ENCODE measurements at places on chromosomes 7 and 10.

DNA sequence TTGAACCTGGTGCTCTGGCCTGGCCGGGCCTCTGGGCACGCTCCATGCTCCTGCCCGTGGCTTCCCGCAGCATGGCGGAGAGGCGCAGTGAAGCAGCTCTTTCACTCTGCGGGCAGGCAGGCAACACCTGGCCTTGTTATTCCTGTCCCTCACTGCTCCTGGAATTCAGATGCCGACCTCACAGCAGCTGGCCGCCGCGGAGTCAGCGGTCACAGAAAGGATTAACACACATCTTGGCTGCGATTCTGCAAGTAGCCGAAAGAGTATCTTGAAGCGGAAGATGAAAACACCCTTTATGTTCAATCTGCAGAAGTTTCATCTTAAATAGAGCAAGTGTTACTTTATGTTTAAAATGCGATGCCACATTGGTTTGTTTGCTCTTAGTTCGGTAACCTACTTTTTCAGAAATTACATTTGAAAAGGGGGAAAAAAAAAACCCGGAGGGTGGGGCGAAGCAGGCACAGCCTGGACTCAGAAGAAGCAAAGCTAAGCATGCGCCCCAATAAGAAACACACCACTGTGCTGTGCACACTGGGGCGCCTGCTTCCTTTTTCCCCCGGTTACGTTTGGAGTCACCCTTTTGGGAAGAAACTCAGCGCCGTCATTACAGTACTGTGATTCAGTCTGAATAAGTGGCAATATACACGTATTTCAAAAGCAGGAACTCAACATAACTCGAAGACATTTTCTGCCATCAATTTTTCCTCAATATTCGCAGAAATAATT lies 42.3 kb downstream of the BRI3 start:
- DNase-seq = peak; percentile 27

GRCh38 chr10:59741048-59741447 lies 12.2 kb downstream of the MRLN start:
- no peak for DNase-seq

- no peak for DNase-seq
Measured at GRCh38 chr10:21702633-21703111, 168.6 kb downstream of the MLLT10 start.

- DNase-seq = peak; percentile 20
Measured at GRCh38 chr7:17298840-17299482, 509 bp downstream of the AHR start.

- DNase-seq = no peak
Measured at GRCh38 chr7:67387851-67388250, 391.2 kb downstream of the TYW1 start.

- DNase-seq = no peak
Measured at GRCh38 chr10:17049195-17049594, 80.4 kb downstream of the CUBN start.

GRCh38 chr7:98616381-98617050 lies 569 bp upstream of the NPTX2 start:
- no peak for DNase-seq

GRCh38 chr7:30776971-30777370 lies 5.8 kb downstream of the MINDY4 start:
- no peak for DNase-seq

DNA sequence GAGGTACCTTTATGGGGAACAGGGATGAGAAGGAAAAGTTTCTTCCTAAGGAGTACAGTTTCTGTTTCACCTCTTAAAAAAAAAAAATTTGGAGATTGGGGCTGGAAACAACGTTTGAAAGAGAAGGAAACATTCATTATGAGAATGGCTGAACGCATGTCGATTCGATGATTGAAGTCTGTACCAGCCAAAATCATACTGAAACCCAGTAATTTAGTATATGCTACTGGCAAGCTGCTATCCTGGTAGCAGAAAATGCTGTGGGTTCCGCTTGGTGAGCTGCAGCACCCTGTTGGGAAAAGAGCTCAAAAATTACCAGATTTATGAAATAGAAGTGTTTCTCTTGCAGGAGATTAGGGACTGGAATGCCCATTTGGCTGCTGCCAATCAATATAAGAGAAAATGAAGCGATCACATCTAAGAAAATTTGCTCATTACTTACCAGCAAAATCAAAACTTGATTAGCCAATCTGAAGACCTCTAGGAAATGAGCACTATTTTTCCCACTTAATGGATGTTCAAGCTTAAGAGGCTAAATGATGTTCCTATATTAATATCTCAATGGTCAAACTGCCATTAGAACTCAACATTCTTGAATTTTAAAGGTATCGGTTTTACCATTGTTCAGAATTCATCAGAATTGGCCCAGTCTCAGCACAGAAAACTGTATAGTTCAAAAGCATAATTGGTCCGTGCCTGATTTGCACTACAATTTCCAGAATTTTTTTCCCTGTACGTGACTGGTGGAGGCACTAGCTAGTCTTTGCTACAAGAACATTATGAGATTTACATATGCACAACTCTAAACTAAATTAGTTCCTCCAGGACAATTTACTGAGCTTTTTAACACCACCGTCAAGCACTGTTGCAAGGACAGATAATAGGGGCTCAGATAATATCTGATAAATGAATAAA lies 1.2 kb upstream of the ITGB1 start:
- DNase-seq = no peak

DNA sequence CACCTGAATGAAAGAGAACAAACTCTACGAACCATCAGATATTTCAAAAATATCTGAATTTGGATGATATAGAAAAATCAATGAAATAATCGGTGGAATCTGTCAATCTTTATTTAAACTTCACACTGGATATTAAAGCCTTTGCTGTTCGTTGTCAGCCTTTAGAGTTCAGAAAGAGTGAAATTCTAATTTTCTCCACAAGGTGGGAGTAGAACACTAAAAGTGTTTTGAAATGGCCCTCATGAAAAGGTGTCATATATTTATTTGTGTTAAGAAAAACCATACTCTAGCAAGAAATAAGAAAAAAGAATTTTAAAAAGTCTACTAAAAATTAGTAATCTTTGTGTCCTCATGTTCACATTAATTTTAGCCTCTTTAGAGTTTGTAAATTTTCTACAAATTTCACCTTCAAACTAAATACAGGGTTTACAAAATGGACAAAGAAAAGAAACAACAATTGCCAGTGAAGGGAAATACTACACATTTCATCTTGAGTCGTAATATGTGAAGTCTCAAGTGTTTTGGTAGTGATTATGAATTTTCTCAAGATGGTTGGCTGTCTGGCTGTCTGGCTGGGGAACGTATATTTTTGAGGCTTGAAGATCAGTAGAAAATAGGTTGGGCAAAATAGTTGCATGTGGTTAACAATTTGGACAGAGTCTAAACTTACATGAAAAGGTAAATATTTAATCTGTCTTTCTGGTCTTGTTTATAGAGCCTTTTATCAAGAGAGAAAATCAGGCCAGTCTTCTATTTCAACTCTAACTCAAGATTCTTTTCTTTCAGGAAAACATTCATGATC lies 43.7 kb downstream of the DNAJB9 start:
- peak; percentile 52 for DNase-seq

- no peak for DNase-seq
Measured at GRCh38 chr7:143426479-143427142, 16.6 kb upstream of the TAS2R60 start.

DNA sequence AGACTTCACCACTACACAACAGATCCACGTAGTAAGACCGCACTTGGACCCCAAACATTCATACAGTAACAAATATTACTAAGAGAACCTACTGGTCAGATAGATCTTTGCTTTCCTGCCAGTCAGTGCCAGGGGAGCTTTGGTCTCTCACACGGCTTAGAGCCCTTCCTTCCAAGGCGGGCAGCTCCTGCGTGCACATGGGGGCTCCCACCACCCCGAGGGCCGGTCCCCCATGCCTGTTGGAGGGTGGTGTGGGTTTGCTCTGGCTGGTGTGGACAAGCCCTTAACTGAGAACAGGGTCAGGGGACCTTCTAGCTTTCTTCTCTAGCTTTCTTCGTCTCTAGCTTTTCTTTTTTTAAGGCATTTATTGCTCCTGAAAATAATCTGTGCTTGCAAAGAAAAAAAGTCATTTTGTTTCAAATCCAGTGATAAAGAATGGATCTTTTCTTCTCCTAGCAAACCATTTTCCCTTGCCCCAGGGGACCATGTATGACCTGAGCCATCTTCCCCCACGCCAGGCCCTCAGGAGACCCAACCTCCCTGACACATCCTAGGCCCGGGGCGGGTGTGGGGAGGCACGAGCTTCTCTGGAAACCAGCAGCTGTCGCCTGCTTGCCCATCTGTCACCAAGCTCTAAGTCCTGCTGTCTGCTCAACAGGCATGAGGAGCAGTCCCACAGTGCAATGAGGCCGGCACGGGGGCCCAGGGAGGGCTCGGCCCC lies 591.1 kb downstream of the PTPRN2 start:
- no peak for DNase-seq

GRCh38 chr7:144414815-144415214 lies 11.3 kb upstream of the NOBOX start:
- DNase-seq = no peak

GRCh38 chr7:98064233-98064632 lies 42.4 kb upstream of the LMTK2 start:
- no peak for DNase-seq

GRCh38 chr7:43139137-43139536 lies 26.7 kb downstream of the HECW1 start:
- peak; percentile 18 for DNase-seq

DNA sequence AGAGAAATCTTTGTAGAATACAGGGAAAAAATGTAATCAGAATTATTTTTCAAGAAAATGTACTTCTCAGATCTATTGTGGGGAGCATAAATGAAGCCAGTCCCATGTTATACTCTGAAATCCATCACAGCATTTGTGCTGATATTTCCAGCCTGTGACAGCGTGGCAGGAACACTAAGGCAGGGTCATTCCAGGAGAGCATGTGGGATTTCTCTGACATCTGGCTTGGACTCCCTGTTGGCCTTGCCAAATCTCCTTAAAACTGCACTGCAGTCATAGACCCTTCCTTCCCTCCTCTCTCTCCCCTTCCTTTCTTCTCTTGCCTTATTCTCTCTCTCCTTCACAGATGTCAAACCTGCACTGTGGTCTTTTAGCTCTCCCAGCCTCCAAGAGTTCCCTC lies 6.5 kb upstream of the TSPAN13 start:
- DNase-seq = no peak

DNA sequence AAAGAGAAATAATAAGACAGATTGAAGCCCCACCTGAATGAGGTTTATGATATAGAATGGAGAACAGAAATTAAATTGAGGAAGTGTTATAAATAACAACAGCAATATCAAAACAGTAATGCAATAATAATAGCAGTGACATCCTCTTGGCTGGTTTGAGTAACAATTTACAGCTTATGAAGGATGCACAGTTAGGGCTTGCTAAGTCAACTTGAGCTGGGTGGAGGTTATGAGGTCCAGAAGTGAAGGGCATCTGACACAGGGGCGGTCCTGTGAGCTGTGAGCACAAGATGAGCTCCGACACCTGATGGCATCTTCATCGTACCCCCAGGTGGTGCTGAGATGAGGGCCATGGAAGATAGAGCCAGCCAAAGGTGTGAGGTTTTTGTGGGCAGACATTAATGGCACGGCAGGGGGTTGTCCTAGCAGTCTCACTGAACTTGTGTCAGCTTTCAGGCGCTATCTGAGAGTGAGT lies 30.5 kb downstream of the ARHGAP22 start:
- no peak for DNase-seq

DNA sequence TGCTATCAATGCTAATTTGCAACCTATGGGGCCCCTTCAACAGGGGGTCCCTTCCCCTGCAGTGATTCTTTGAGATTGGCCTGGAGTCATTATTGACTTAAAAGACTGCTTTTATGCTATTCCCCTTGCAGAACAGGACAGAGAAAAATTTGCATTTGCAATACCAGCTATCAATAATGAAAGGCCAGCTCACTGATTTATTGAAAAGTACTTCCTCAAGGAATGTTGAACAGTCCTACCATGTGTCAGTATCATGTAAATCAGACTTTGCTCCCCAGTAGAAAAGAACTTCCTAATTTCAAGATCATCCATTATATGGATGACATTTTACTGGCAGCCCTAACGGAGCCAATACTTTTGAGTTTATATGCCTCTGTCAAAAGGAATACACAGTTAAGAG lies 29.7 kb upstream of the ABCA13 start:
- DNase-seq = no peak

- no peak for DNase-seq
Measured at GRCh38 chr10:10855151-10855581, 162.5 kb upstream of the CELF2 start.

GRCh38 chr10:30742471-30742870 lies 112.9 kb upstream of the LYZL2 start:
- DNase-seq = no peak

DNA sequence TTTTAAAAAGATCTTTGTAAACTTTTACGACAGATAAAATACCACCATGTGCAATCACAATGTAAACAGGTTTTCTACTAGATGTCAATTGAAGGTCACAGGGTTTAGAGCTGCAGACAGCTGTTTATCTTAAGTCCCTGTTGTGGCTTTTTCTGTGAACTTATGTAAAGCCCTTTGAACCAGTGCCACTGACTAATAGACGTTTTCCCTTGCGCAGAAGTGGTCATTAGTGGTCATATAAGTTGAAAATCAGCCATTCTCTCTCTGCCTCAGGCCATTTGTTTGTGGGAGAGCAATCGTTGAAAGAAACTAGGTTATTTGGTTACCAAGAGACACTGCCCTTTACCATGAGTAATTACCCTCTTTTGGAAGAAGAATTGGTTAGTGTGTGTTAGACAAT lies 23.9 kb downstream of the CACNB2 start:
- DNase-seq = no peak

DNA sequence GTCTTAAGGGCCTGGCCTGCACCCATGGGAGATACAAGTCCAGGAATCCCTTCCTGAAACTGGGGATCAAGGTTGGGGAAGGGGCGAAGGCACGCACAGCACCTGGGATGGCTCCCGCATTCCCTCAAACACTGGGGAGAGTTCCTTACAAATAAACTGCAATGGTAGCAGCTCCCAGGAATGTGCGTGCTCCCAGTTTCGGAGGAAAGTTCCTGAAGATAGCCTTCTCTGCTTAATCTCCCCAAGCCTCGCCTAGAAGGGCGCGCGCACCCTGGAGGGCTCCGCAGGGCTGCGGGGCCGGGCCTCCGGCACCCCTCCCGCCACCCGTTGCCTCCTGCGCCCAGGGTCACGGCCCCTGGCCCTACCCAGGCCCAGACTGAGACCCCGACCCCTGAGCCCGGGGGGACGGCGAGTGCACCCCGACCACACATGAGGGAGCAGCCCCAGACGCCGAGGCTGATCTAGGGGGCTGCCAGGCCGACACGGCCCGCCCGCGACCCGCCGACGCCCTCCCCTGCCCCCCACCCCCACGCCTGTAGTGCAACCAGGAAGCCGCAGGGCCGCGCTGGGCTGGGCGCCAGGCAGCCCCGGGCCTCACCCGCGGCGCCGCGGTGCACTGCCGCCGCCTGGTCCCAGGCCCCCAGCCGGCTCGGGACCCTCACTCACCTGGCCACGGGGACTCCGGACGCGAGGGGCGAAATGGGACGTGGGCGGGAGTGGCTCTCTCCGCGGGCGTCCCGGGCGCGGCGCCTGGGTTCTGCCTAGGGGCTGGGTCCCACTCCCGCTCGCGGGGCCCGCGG lies 460 bp downstream of the ANXA11 start:
- DNase-seq = no peak

- DNase-seq = no peak
Measured at GRCh38 chr10:690372-691161, 1.1 kb upstream of the DIP2C start.

- DNase-seq = no peak
Measured at GRCh38 chr10:132103116-132103910, 37.6 kb downstream of the JAKMIP3 start.
